ENCODE measurements at places on chromosomes 5 and 9.

GRCh38 chr5:124342584-124342983, 403.9 kb downstream of the ZNF608 start:
- DNase-seq: no peak

- no peak for DNase-seq
Observed at GRCh38 chr5:171659896-171660295, 125.7 kb upstream of the SMIM23 start.

GRCh38 chr9:33170464-33171415, 3.6 kb upstream of the B4GALT1 start:
- no peak for DNase-seq

GRCh38 chr5:90264689-90265544, 144.6 kb downstream of the CETN3 start:
- peak; percentile 24 for DNase-seq

- no peak for DNase-seq
Observed at GRCh38 chr5:36756848-36757247, 119.7 kb upstream of the NIPBL start.

DNA sequence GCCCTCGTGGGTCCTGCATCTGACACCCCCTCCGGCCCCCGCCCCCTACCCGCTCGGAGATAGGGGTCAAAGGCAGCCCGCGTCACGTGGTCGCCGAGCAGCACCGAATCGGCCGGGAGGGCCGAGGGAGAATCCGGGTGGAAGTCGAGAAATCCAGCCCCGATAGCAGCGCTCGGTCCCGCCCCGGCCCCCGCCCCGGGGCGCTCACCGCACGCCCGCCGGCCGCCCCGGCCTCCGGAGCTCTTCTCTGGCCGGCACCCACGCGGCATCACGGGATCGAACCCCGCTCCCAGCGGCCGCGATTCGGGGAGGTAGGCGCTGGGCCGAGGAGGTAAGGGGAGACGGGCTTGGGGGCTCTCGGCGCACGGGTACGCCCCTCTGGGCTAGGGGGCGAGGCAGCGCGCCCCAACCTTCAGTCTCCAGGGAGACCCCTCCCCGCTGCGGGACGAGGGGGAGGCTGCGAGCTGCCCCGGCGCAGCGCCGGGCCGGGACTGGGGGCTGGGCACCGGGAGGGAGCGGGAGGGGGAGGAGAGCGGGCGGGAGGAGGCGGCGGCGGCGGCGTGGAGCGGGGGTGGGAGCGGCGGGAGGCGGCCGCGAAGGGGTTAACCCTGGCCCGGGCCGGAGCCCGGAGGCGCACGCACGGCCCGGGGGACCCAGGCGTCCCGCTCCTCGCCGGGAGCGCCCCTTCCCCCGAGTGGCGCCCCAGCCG, 22.1 kb upstream of the NDST1 start:
- no peak for DNase-seq

DNA sequence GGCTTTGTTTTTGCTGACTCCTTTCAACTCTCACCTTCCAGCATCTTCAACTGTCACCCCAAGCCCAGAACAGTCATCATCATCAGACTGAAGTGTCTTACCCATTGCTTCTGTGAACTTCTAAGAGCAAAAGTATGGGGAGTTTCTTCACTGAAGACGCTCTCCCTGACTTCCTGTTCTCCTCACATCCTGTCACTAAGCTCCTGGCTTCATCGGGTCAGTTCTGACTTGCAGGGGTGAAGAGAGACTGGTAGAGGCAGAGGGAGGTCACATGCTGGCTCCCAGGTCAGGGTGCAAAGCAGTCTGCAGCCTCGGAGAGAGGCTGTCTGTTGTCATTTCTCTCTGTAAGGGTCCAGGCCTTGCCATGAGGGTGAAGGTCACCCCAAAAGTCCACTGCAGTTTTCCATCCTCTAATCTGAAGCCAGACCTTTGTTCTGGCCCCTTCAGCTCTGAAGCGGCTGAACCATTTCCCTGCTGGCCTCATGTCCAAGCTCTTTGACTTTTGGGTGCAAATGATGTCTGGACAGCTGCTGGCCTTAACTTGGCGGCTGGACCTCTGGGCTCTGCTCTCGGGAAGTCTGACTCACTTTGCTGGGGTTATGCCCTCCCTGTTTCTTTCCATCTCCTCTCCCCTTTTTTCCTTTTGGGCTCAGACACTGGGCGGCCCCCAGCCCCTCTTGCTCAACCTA, 305.0 kb downstream of the RAB3C start:
- no peak for DNase-seq

GRCh38 chr9:35605351-35606137, 482 bp downstream of the TESK1 start:
- DNase-seq: no peak

GRCh38 chr9:73280113-73280512, 128.4 kb downstream of the ANXA1 start:
- no peak for DNase-seq

- no peak for DNase-seq
Observed at GRCh38 chr5:154722936-154723335, 32.2 kb upstream of the LARP1 start.

DNA sequence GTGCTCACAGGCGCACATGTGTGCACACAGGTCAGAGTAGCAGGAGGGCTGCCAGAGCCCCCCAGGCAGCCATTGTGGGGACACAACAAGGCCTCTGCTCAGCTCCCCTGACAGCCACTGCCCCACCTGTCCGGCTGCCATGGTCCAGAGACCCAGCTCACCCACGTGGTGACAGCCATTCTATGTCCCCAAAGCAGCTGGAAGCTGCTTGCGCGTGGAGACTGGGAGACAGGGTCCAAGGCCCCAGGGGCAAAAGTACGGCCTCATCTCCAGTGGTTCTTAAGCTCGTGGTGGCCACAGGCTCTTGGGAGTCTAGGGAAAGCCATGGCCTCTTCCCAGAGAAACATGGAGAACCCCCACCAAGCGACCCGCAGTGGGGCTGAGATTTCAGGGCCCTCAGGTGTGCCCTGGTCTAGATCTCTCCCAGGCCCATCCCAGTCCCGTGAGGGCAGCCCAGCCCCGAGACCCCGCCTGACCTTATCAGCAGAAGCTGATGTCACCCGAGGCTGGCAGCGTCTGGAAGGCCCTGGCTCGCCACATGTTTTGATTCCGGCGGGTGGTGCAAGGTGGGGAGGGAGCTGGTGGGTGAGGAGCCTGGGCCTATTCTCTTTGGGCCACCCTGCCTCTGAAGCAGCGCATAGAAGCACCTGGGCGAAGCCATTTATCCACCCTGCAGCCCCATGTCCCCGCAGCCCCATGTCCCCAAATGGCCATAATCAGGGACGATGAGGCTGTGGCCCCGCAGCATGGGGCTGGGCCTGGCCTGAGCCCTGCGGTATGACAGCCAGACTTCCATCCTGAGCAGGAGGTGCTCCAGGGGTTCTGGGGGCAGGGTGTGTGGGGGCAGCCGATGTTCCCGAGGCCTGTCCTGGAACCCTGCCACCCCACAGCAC, 31.7 kb downstream of the GLT6D1 start:
- DNase-seq: no peak

DNA sequence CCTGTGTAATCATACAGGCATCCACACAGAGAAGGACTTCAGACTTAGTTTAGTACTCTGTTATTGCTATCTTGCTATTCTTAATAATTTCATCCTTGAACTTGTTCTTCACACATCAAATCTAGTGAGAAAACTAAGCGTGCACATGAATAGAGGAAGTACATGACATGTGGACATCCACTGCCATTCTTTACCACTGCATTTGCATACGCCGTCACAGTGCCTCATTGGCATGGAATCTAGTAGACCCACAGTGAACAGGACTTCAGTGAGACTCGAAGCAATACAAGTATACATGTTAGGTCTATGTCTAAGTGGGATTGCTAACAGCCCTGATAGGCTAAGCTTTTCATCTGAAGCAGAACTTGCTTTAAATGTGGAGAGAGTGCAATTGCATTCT, 592.1 kb downstream of the TLE4 start:
- no peak for DNase-seq

- peak; percentile 16 for DNase-seq
Observed at GRCh38 chr5:89728750-89729149, 680.8 kb downstream of the CETN3 start.

DNA sequence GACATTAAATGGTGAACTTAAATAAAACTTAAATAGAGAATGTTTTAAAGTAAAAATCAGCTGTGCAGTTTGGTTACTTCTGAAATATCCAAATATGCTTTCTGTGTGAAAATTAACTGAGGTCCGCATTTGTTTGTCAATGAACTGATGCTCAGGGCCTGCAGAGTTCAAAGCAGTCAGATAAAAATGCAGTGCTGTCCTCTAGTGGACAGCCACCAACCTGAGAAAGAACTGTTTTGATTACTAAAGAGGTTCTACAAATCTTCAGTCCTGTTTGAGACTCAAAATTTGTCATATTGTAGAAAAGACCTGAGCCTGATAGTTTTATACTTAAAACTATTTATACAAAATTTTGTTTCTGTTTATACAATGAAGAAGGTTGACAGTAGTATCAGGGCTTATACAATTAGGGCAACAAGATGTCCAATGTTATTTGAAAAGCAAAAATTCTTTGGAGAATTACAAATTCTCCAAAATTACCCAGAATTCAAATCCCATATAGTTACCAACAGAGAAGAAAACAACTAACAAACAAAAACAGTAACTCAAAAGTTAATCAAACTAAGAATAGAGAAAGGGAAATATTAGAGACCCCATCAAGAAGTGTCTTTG, 232.3 kb upstream of the TBCA start:
- no peak for DNase-seq

DNA sequence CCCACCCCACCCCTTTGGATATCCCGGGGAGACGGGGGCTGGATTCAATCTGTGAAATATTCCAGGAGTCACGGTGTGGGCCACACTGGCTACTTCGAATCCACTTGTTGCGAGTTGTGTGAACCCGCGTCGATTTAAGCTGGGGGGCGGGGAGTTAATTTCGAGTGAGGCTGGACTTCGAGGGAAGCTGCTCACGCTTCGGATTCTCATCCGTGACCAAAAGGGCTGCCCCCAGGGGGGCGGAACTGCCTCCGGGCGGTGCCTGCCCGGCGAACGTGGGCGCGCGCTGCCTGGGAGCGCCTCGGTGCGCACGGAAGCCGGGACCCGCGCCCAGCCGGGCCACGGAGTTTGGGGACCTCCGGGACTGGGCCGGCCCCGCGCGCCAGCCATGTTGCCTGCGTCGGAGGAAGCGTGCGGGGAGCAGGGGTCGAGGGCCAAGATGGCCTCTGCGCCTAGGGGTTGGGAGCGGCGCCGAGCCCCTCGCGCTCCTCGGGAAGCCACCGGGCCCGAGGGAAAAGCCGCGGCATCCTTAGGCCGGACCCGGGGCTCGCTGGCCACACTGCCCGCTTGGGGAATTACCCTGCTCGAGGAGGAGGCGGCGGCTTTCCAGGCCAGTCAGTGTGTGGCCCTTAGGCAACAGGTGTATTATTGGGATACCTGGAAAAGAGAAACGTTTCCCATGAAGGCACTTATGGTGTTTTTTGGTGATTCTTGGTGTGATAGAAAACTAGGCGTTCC, 975 bp downstream of the OCLN start:
- DNase-seq: no peak

- no peak for DNase-seq
Observed at GRCh38 chr9:94591876-94592275, 1.7 kb downstream of the FBP2 start.

- peak; percentile 61 for DNase-seq
Observed at GRCh38 chr5:143106174-143106573, 297.3 kb downstream of the NR3C1 start.

DNA sequence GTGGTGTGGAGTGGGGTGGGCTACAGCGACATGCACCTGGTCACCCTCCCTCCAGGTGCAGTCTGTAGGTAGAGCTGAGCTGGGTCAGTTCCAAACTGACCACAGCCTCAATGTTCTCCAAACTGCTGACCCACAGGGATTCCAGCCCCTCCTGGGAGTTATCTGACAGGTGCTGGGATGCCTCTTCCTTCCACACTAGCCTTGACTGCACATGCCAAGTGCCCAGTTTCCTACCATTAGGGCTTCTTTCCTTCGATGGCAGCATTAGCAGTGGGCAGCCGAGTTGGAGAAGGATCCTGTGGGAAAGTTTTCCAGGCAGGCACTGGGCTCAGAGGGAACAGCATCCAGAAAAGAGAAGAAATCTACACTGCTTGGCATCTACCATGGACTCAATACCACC, 64.0 kb upstream of the GABRP start:
- no peak for DNase-seq

DNA sequence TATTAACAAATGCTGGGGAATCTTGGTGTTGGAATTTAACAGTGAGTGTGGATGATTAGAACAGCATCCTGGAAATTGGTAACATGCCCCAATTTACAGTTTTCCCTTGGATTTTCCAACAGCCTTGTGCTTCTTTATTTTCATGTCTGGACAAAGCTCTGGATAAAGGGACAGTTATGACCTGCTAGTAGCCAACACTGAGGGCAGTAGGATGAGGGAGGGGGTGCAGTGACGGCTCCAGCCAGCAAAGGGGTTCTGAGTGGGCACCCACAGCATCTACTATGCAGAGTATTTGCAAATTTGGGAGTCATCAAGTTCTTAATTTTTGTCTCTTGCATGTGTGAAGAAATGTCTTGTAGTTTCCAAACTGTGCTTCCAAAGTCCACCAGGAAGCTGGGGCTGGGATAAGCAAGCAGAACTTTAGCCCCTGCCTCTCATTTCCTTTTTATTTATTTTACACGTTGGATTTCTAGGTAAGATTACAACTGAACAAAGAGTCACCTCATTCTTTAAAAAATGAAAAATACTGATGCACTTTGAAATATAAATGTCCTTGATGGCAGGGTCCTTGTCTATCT, 63.0 kb upstream of the SELENOP start:
- DNase-seq: no peak

Data from GM04504 (cell line).